Mammary epithelial cell (primary cell): ENCODE measurements at places on chromosomes 7 and 10. TPM values are rescaled to one million over a fixed set of nuclear protein-coding genes. Genes with fewer than 3 reads are reported as not detected.

Gene PLOD3
- polyA plus RNA-seq, result 112 TPM

DNA sequence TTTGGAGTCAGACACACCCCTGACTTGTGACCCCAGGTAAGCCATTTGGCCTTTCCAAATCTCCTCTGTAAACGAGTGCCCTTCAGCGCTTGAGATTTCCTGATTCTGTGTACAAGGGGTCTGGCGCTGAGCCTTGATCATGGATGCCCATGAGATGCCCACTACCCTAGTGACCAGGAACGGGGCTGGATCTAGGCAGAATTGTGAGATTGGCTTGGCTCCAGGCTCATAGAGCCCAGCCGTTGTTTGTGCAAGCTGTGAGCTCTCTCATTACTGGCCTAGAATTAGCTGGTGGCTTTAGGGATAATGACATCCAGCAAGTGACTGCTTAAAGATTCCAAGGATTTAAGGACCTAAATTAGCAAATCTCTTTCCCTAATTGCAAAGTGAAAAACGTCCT lies 84.9 kb downstream of the CAMK1D start:
- no peak for DNase-seq

Gene UPK3B
- 0.02 TPM for polyA plus RNA-seq

Gene ARPC1A
- polyA plus RNA-seq, result 249 TPM
